ENCODE measurements at places on chromosomes 7 and 10. TPM values are rescaled to one million over a fixed set of nuclear protein-coding genes. Genes with fewer than 3 reads are reported as not detected.

The FAM25G gene
- polyA plus RNA-seq, result not detected

The VAX1 gene
- polyA plus RNA-seq, result not detected

The AGAP9 gene
- 5.4 TPM for polyA plus RNA-seq

The PILRA gene
- polyA plus RNA-seq, result 4.4 TPM

The GIMAP5 gene
- polyA plus RNA-seq, result 4.8 TPM

The NYAP1 gene
- 1.9 TPM for polyA plus RNA-seq

The TAS2R5 gene
- polyA plus RNA-seq, result 1.8 TPM

The NOC3L gene
- 24.1 TPM for polyA plus RNA-seq

The SBDS gene
- 104 TPM for polyA plus RNA-seq

The STRIP2 gene
- 3.0 TPM for polyA plus RNA-seq

GRCh38 chr7:132105096-132105495 lies 471.2 kb downstream of the PLXNA4 start:
- no peak for DNase-seq

DNA sequence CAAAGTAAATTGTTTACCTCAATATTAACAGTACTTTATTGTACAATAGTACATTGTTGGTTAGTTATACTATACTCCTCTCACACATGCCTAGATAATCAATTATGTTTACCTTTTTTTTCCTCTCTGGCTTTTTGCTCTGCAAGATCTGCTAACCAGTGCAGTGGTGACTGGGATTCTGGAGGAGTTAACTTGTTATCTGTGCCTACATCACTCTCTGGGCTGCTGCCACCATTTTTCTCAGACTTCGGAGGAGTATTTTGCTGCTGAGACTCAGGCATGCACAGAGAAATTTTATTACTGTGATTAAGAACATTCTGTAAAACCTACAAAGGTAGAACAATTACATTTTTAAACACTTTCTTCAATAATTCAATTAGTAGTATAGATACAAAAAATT lies 59.7 kb downstream of the NRBF2 start:
- no peak for DNase-seq

DNA sequence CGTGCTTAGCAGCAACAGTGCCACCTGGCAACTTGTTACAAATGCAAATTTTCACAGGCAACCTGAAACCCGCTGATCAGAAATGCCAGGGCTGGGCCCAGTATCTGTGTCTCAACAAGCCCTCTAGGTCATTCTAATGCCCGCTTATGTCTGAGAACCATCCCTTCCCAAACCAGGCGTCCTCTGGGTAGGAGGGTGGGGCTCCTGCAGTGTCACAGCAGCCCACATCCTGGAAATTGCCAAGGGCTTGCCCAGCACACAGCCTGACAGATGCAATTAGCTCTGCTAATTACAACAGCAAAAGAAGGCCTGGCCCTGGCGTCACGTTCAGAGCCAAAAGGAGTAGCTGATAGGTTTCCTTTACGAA lies 15.9 kb downstream of the ITPRIP start:
- DNase-seq, result no peak

GRCh38 chr7:21912305-21912704 lies 33.4 kb downstream of the CDCA7L start:
- no peak for DNase-seq

DNA sequence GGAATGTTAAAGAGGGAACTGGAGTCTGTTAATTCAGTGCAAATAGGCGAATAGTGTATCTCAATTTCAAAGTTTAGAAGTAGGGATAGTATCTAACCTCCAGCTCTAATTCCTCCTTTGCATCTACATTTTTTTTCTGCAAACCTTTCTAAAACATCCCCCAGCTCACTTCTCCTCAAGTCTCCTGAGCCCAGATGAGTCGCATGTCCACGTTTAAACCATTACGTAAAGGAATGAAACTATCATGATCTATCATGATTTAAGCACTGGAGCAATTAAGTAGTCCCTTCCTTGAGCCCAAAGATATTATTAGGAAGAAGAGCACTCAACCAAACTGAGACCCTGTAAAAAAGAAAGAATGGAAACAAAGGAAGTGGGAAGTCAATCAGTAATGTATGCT lies 29.9 kb downstream of the GPR22 start:
- DNase-seq, result no peak

- no peak for DNase-seq
Observed at GRCh38 chr7:36387435-36388231, 2.0 kb upstream of the ANLN start.

DNA sequence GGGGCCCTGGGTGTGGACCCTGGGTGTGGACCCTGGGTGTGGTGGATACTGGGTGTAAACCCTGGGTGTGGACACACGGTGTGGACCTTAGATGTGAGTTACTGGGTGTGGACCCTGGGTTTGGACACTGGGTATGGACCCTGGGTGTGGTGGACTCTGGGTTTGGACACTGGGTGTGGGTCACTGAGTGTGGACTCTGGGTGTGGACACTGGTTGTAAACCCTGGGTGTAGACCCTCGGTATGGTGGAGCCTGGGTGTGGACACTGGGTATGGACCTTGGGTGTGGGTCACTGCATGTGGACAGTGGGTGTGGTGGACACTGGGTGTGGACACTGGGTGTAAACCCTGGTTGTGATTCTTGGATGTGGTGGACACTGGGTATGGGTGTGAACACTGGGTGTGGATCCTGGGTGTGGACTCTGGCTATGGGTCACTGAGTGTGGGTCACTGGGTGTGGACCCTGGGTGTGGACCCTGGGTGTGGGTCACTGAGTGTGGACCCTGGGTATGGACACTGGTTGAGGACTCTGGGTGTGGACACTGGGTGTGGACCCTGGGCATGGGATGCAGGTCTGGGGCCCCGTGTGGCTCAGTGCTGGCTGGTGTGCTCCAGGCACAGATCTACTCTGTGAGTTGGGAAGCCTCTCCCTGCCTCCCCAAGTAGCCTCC lies 356.2 kb downstream of the GLRX3 start:
- DNase-seq, result no peak

- no peak for DNase-seq
Observed at GRCh38 chr10:116626815-116627214, 6.1 kb downstream of the PNLIPRP2 start.

GRCh38 chr10:101441541-101442455 lies 87.8 kb downstream of the BTRC start:
- peak; percentile 33 for DNase-seq

DNA sequence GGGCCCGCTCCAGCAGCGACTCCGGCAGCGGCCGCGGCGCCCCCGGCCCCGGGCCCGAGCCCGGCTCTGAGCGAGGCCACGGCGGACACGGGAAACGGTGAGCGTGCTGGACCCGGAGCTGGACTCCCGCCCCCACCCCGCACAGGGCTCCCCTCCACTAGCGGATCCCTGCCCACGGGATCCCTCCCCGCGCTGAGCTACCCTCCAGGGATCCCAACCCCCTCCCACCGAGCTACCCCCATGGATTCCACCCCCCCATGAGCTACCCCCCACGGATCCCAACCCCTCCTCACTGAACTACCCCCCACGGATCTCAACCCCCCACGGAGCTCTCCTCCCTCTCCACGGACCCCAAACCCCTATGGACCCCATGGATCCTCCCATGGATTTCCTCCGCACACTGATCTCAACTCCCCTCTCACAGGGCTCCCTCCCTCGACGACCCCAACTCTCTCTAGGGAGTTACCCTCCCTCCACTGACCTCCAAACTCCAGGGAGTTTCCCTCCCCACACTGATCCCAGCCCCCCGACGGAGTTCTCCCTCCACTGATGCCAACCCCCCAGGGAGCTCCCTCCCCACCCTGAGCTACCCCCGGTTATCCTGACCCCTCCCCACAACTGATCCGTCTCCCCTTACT lies 20.6 kb upstream of the HSPB1 start:
- DNase-seq, result no peak

DNA sequence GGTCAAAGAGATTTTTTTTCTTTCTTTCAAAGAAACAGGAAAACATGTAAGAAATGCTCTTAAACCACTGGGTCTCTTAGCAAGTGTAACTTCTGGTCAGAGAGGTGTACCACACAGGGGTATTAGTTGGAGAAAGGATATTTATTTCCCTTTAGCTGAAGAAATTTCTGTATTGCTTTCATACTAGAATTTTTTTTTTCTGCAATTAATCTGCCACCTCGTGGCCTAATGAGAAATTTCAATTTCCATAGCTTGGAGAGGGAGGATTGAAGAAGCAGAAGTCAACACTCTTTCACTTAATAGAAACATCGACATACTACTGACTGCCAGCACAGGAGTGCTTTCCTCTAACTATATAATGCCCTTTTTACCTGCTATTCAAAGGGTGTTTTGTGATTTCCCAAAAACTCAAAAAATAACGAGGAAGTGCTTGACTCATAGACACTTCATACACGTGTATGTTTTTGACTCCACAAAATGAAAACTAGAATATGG lies 177.6 kb upstream of the NAMPT start:
- peak; percentile 11 for DNase-seq

DNA sequence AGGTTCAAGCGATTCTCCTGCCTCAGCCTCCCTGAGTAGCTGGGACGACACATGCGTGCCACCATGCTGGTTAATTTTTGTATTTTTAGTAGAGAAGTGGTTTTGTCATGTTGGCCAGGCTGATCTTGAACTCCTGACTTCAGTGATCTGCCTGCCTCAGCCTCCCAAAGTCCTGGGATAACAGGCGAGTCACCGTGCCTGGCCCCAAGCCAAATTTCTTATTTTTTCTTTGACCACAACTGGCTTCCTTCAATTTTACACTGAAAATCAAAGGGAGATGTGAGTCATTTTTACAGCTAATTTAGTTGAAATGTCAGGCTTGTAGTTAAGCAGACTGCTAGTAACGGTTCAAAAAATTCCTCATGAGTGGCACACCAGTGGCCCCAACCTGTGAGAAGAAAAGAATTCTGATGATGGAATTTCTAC lies 7.8 kb downstream of the RNF216 start:
- no peak for DNase-seq

DNA sequence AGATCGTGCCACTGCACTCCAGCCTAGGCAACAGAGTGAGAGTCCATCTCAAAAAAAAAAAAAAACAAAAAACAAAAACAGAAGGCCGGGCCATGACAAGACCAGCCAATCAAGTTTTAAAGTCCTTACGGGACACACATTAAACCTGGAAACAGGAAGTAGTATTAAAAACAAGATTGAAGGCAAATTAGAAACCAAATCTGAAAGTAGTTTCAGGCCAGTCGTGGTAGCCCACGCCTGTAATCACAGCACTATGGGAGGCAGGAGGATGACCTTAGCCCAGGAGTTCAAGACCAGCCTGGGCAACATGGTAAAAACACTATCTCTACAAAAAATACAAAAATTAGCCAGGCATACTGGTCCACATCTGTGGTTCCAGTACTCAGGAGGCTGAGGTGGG lies 18.1 kb downstream of the PSAP start:
- no peak for DNase-seq

DNA sequence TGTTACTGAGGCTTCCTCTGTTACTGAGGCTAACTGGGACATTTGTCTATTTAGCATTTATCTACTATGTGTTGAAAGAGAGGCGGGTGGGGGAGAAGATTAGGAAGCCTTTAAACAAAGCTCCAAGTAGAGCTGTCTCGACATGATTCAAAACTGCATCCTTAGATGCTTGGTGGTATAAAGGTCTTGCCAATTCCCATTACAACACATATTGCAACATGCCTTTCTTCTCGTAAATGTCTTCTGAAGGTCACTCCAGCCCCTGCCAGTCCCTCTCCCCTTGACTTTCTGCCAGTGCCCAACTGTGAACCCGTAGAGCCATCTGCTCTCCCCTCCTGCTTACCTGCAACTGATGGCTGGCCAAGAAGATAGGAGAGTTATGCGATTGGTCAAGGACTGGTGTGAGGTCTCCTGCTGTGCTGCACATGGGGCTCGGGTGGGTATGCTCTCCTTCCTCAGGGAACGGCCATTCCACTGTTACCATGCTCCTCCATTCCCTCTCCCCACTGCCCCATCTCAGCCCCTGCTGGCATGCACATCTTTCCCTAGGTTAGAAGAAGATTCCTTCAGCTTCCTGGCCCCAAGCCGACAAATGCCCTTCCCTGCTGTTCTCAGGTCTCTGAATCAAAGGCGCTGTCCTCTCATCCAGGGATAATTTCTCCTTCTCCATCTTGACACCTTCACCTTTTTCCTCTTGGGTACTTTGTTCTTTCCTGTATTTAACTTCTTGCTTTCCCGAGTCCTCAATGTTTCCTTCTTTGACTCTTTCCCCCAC lies 43.6 kb upstream of the ZNF32 start:
- no peak for DNase-seq

DNA sequence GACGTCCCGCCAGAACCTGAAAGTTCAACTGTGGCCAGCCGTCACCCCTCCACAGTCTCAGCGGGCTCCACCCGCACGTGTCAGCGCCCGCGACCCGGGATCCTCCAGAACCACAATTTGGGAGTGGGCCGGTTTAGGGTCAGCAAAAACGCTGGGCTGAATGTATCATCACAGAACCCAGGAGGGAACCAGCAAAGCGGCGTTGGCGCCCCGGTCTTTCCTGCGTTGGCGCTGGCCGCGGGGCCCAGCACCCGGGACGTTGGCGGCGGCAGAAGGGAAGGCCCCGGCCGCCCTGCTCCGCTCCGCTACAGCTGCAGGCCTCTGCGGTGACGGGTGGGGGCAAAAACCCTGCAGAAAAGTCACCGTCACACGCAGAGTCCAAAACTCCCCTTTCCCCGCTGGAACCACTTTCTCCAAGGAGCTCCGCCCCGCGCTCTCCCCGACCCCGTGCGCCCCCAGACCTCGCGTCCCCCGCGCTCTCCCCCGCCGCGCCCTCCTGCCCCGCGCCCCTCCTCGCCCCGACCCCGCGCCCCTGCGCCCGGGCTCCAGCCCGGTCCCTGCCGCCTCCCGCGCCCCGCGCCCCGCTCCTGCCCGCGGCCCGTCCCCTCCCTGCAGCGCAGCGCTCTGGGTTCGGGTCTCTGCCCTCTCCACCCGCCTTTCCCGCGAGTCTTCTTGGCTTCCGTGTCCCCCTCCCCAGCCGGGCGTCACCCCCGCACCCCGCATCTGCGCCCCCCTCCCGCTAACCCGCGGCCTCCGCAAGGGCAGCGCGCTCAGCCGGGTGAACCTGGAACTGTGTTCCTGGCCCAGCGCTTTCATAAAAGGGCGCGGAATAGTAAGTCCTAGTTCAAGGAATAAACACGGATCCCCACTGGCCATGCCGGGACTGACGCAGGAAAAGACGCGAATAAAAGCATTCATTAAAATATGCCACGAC lies 24.0 kb upstream of the RNF32 start:
- DNase-seq, result no peak

GRCh38 chr10:123778719-123779517 lies 112.7 kb downstream of the CPXM2 start:
- no peak for DNase-seq

- no peak for DNase-seq
Observed at GRCh38 chr10:61962971-61963370, 61.5 kb downstream of the ARID5B start.

GRCh38 chr7:57651006-57651405 lies 201.0 kb downstream of the ZNF716 start:
- DNase-seq, result no peak

DNA sequence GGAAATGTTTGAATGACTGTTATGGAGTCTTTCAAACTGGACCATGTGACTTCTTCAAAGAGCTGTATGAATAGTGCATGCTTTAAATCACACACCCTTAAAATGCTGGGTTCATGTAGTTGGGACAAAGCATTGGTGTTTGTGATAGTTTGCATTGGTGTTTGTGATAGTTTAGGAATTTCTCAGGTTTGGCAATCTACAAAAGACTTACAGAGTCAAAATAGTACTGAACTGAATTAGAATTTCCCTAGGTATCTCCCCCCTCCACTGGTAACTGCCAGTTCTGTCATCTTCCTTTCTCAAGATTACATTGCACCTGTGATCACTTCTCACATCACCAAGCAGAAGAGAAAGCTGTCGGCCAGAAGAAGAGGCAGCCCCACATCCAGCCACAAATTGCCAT lies 261.1 kb downstream of the GATA3 start:
- DNase-seq, result no peak

- DNase-seq, result no peak
Observed at GRCh38 chr7:104341546-104341945, 13.1 kb downstream of the LHFPL3 start.

- peak; percentile 71 for DNase-seq
Observed at GRCh38 chr10:23171232-23171876, 20.8 kb upstream of the PTF1A start.

All from right renal pelvis (tissue), 4 donors.